Right lung (tissue), 10 donors: ENCODE measurements at places on chromosomes 11 and 22. TPM values are rescaled to one million over a fixed set of nuclear protein-coding genes. Genes with fewer than 3 reads are reported as not detected.

UPK3A gene
- not detected for polyA plus RNA-seq

CARD18 gene
- not detected for polyA plus RNA-seq

CCDC87 gene
- polyA plus RNA-seq: 0.10 TPM

INPPL1 gene
- 177 TPM for polyA plus RNA-seq

CEP126 gene
- 16.8 TPM for polyA plus RNA-seq
